ENCODE measurements at places on chromosomes 7 and 10. TPM values are rescaled to one million over a fixed set of nuclear protein-coding genes. Genes with fewer than 3 reads are reported as not detected.

DNA sequence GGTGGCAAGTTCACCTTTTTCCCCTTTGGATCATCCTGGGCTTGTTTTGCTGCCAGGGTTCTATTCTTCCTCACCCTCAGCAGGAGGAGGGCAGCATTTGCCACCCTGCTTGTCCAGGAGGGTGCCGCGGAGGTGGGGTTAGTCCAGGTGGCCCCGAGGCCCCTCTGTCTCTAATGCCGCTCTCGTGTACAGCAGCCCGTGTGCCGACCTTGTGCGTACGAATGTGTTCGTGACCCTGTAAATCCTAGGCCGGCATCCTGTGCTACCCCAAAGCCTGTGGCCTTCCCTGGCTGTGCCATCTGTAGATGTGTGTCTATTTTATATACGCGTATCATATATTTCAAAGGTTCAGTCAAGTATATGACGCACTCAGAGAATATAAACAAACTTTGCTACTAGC is 10.6 kb downstream of the IQCE start:
- DNase-seq, result no peak

- DNase-seq, result no peak
Measured at GRCh38 chr7:76505168-76506080, 4.9 kb upstream of the UPK3B start.

TMEM248 gene
- total RNA-seq, result 108 TPM

ANKRD1 gene
- total RNA-seq, result not detected

DNA sequence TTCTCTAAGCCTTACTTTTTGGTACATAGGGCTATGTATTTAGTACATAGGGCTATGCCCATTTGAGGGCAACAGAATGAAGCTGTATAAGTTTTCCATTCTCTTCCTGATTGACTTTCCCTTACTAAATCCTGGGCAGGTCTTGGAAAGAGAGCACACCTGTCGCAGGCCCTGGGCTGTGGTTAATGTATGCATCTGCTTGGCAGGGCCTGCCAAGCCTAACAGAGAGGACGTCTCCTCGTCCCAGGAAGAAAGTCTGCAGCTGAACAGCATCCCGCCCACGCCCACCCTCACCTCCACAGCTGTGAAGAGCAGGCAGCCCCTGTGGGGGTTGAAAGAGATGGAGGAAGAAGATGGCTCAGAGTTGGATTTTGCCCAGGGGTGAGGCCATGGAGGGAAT is 8.9 kb upstream of the PVRIG start:
- no peak for DNase-seq

DNA sequence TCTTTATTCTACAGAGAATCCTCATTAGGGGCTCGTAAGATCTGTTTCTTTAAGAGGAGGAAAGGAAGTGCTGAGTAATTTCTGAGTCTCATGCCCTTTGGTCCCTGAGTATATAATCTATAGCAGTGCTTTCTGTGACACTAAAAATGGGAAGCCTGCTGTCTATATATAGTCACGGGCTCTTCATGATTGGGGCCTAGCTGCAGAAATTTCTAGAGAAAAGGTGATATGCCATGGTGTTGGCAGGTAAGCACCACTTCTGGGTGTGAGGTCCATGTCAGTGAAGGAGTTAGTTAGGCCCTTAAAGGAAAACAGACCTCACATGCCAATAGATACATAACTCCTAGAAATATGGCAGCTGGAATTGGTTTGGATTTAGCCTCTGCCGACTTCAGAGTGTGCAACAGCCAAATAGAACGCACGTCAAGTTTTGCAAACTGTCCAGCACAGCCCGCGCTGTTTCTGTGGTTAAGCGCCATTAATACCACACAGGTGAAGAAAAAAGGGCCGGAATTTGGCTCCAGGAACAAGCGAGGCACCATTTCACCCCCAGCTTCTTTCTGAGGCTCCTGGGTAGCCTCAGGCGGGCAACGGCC is 123.2 kb downstream of the TACC2 start:
- DNase-seq, result peak; percentile 37

DNA sequence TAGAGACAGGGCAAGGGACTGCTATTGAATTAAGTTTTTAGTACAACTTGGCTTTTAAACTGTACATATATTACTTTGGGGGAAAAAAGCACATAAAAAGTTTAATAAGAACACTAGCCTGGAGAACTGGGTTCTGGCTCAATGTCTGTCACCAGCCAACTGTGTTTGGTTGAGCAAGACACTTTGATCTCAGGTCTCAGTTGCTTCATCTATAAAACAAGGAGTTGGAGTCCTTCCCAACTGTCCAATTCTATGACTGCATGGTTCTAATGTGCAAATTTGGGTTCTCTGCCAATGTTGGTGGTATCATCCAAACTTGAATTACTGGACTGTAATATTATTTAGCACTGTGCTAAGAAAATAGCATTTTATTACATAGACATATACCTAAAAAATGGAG is 50.3 kb downstream of the ATXN7L1 start:
- DNase-seq, result no peak

DNA sequence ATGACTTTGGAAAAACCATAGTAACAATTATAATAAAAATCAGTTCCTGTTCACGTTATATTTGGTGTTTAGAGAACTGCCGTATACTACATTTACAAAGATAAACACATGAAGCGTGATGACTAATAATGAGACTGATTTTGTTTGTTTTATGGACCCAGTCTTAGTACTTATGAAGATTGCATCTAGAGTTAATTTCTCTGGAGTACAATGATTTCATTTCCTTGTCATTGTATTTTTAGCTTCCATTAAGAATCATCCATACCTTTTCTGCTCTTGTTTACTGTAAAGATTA is 2.9 kb downstream of the RBM20 start:
- no peak for DNase-seq

DNA sequence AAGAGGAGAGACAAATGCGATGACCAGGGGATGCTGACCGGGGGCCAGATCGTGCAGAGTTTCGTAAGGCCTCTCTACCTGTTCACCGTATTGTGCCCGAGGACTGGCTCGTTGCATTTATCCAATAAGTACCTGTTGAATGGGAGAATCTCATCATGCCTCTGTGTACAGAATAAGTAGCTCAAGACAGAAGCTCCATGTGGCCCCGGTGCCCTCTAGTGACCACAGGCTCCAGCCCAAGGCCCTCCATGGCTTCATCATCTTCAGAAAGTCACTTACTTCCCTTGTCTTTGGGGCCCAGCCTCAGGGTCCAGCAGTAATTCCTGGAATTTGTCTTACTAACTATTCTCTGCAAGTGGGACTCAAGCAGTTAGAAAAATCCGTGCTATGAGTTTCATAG is 151.0 kb downstream of the CHN2 start:
- DNase-seq, result peak; percentile 59

DNA sequence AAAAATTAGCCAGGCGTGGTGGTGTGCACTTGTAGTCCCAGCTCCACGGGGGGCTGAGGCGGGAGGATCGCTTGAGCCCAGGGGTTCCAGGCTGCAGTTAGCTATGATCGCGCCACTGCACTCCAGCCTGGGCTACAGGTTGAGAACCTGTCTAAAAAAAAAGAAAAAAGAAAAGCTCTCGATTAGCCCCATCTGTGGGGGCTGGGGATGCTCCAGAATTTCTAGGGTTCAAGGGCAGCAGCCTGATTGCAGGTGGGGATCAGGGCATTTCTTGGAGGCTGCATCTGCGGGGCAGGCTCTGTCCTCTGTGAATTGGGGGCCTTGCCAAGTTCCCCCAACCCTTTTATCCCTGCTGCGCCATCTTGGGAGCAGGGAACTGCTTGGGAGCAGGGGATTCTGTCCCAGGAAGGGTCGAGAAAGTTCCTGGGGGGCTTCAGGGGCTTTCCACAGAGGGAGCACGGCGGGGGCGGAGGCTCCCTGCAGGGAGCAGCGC is 651 bp upstream of the ARPC1A start:
- peak; percentile 31 for DNase-seq

DNA sequence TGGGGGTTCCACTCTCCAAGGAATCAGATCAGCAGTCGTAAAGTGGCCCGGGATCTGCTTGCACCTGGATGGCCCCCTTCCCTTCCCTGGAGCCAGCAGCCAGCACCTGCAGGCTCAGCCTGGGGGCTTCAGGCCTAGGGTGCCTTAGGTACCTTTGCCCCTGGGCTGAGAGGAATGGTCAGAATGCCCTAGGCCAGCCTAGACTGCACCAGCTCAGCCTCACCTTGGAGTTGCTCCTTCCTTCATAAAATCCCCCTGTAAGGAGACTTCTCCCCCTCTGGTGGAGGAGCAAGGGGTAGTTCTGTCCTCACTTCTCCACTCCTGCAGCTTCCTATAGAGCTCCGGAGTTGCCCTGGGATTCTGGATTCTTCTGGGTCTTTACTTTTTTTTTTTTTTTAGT is 32.4 kb upstream of the LBX1 start:
- DNase-seq, result no peak

DNA sequence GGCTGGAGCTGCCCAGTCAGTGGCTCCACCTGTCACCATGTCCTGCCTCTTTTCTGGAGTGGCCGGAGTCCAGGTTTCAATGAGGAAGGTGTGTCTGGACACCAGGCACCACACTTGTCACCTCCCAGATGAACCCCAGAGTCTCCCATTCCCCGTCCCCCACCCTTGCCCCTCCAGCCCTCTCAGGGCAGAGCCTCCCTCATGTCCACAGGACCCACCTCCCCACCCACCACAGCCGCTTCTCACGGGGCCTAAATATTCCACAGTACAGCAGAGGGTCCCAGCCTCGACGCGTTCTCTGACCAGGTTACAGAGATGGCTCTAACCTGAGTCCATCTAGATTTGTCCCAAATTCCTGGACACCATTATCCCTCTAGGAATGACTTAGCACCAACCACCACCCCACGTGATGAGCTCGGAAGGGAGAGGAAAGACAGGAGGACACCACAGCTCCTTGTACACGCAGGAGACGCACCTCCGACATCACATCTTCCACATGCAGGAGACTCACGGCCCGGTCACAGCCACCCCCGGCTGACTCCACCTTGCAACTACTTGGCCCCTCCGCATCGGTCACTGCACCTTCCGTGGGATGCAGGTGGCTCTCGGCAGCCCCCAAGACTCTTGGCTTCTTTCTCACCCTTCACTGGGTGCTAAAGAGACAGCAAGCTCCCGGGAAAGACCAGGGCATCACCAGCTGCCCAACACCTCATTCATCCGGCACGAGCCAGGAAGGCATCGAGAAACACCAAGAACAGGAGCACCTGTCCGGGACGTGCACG is 560.2 kb downstream of the DNAJB6 start:
- DNase-seq, result no peak

USP6NL gene
- total RNA-seq, result 19.3 TPM

DNA sequence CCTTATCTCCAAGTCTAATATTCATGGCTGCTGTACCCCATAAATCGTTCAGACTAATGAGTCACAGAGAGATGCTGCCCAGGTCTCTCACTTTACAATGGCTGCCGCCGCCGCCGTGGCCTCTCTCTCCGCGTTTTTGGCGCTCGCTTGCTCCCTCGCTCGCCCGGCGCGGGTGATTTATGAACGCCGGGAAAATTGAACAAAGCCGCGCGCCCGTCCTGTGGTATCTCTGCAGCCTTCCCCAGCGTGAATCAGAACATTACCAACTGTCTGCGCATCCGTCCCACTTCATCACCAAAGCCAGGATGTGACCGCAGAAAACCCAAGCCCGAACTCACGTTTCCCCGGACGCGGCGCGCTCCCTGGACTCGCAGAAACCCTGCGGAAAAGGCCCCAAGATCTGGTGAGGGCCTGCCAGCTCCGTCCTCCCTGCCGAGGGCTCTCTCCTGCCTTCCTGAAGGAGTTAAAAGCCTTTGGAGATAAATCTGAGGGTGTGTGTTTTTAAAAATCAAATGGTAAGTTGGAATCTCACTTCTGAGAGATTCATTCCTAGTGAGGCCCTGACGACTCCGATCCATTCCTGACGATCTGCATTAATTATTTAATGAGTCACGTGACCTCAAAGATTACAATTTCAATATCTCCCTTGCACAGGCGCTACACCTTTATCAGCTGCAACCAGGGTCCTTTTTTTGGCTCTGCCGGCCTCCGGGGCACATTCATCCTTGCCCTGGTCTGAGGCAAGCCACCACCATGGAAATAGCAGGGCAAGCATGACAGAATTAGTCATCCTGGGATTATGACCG is 6.3 kb downstream of the HOXA4 start:
- DNase-seq, result peak; percentile 37

DNA sequence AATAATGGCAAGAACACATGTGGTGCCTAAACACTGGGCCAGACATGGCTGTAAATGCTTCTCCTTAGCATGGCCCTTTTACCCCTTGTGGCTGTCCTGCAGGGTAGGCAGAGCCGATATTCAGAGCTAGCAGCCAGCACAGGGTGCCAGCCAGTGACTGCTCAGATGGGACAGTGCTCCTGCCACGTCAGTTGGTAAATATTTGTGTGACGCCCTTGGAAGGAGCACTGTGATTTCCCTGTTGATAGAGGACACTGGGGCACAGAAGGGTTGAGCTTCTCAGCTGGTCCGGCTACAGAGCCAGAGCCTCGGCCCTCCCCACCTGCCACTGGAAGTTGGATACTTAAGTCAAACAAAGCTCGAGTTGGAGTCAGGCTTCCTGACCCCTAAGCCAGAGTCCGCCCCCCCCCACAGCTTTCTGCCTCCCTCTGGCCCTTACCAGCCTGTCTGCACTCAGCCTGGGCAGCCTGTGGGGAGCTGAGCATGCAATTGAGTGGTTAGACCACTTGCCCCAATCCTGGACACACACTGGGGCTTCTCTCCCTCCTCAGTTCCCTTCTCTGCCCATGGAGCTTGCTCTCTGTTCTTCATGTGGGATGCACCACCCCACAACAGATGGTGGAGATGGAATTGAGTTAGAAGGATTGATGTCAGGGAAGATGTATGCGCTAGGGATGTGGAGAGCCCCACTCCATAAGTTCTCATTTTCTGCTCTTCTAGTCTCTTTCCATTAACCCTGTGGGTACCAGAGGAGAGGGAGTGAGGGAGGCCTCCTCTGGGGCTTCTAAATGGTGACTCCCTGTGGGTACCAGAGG is 350.8 kb downstream of the PLXNA4 start:
- peak; percentile 65 for DNase-seq

OR2AE1 gene
- not detected for total RNA-seq

- DNase-seq, result no peak
Measured at GRCh38 chr7:71775648-71776047, 636.5 kb downstream of the CALN1 start.

DNA sequence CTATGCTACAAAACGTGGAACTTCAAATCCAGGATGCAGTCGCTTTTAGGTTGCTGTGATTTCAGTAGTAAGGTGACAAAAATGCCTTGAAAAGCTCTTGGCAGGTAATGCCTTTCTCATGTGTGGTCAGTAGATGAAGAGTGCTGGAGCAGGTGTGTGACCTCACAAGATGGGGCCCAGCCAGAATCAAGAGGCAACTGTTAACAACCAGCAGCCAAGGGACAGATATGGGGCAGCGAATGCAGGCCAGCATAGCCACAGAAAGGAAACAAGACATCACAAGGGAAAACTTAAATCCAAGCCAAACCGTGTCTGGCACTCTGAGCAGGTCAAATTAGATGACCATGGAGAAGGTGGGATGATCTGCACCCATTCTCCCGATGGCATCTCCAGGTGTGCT is 12.3 kb downstream of the HUS1 start:
- DNase-seq, result no peak

- no peak for DNase-seq
Measured at GRCh38 chr7:82617156-82617555, 173.6 kb upstream of the CACNA2D1 start.

GRCh38 chr7:116228241-116228640 is 17.9 kb downstream of the TES start:
- DNase-seq, result no peak

ZNF92 gene
- 8.4 TPM for total RNA-seq

Data from colonic mucosa (tissue), 4 donors.